Fibroblast of skin of abdomen (primary cell): ENCODE measurements at places on chromosomes 6 and 20.
A peak's percentile ranks its signal among the peaks of the same experiment; 100 is the strongest.

DNA sequence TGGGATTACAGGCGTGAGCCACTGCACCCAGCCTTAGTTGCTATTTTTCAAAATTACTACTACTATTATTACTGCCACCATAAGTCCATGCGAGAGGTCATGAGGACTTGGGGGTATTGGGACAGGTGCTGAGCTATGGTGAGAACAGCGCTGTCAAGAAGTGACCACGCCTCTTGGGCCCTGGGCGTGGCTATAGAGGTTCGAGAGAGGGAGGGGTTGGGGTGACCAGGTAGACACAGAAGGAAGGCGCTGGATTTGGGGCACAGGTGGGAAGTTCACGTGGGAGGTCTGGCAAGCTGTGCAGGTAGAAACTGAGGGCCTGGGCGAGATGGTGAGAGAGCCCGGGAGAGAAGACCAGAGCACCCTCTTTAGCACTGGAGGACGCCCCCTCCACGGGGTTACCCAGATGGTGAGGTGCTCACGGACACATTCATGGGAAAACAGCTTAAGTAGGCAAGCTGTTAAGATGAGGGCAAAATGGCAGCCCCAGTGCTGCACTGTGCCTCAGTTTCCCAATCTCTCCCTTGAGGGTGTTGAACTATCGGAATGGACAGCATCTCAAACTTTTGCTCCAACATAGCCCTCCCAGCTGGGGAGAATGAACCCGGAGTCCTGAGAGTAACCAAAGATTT, 61.0 kb downstream of the RAB44 start:
- DNase-seq = no peak

GRCh38 chr6:109298605-109299264, 83.5 kb downstream of the CD164 start:
- DNase-seq = no peak

GRCh38 chr6:39251406-39251805, 22.1 kb upstream of the KCNK5 start:
- no peak for DNase-seq

DNA sequence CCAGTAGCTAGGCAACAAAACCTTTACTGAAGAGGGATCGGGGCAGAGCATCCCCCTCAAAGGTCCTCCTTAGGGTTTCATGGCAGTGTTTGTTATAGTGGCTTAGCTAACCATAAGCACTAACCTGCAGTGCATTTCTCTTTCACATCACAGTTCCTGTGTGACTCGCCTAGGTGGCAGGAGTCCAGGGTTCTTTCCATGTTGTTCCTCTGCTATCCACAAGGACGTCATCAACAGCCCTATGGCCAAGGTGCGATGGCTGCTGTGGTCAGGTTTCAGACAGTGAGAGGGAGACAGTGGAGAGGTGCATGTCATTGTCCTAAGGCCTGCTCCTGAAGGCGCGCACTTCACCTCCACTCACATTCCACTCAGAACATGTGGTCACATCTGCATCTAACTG, 38.8 kb upstream of the FOXA2 start:
- no peak for DNase-seq

- no peak for DNase-seq
Measured at GRCh38 chr20:51285684-51286083, 256.8 kb downstream of the NFATC2 start.

GRCh38 chr6:162069995-162070394, 657.6 kb downstream of the PRKN start:
- peak; percentile 13 for DNase-seq

GRCh38 chr6:170292407-170293158, 1.7 kb upstream of the DLL1 start:
- DNase-seq = no peak

GRCh38 chr6:154814063-154814462, 80.8 kb downstream of the SCAF8 start:
- DNase-seq = no peak

GRCh38 chr6:144897441-144897921, 612.3 kb downstream of the UTRN start:
- DNase-seq = peak; percentile 90

GRCh38 chr6:167300902-167301777, 10.0 kb downstream of the UNC93A start:
- DNase-seq = no peak

DNA sequence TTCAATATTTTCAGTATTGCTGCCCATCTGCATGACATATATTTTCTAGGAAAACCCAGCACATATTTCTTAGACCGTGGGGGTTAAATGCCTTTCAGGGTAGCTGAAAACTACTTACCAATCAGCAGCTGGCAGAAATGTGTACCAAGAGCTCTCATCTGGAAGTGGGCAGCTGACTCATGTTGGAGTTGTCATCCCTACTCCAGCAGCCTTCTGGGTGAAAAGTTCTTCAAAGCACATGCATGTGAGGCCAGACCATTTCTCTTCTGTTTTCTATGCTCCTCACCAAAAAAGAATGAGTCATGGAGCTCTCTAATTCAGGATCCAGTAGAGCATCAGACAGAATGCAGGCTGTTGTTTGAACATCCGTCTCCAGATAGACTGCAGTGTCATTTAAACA, 135.5 kb downstream of the PAX1 start:
- DNase-seq = peak; percentile 84

DNA sequence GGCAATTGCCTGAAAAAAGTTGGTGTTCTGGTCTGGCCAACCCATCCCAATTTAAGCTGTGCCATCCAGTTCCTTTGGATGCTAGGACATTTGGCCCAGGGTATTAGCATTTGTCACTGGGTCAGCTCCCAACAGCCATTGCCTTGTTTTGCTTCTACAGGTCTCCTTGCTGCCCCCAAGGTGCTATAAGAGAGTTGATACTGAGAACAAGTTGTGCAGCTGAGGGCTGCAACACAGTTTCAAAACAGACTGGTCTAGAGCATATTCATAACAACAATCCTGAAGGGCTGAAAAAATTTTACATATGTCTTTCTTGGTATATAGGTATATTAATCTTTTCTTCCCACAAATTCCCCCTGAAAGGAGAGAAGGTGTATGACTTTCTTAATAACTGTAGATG, 61.0 kb downstream of the LYRM4 start:
- DNase-seq = no peak

- DNase-seq = peak; percentile 81
Measured at GRCh38 chr6:17156112-17156921, 54.5 kb downstream of the STMND1 start.

GRCh38 chr6:3359101-3359752, 97.6 kb downstream of the SLC22A23 start:
- no peak for DNase-seq

GRCh38 chr20:8756410-8756809, 312.5 kb upstream of the PLCB4 start:
- DNase-seq = peak; percentile 89
